ENCODE measurements at places on chromosomes 4 and X. TPM values are rescaled to one million over a fixed set of nuclear protein-coding genes. Genes with fewer than 3 reads are reported as not detected.

The MSX1 gene
- 2.1 TPM for total RNA-seq

The GRIA3 gene
- 0.69 TPM for total RNA-seq

The DCLK2 gene
- 0.78 TPM for total RNA-seq

The TGIF2LX gene
- total RNA-seq = not detected

The SLC6A14 gene
- total RNA-seq = not detected

The CCKAR gene
- not detected for total RNA-seq

The TCEAL2 gene
- total RNA-seq = not detected

Measured in cardiac ventricle fibroblast (primary cell).